ENCODE measurements at places on chromosomes 7 and 10. TPM values are rescaled to one million over a fixed set of nuclear protein-coding genes. Genes with fewer than 3 reads are reported as not detected.

DNA sequence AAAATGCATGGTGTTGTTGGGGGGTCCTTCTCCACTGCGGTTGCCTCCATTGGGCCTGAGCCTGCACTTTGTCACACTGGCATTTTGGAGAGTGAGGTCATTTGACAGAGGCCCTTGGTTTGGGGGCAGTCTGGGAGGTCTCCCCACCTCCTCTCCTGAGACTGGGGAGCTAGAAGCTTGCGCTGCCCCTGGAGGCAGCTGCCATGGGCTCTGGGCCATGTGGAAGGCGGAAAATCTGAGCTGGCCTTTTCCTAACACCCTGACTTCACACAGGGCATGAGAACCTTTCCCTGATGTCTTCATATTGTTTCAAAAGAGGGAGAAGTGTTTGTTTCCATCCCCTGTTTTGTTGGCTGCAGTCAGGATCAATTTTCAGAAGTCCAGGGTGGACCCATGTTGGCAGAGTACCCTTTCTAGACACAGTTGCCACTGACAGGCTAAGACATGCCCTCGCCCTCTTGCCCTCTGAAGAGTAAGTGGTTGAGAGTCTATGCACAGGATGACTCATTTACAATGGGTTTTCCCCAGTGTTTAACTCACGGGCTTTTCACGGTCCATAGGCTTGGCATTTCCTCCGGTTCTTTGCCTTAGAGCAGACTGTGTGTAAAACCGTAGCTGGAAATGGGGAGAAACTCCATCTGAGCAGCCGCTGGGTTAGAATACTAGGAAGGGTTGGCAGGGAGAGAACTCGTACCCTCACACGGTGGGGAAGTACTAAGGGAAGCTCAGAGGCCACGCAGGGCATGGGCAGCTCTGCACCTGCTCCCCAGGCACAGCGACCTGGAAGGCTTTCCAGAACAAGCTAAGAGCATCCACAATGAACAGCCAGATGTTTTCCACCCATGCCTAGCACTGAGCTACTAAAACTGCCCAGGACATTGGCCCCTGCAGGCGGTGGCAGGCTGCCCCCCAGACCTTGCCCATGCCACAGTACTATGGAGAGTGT lies 655.0 kb downstream of the SDK1 start:
- no peak for DNase-seq

DNA sequence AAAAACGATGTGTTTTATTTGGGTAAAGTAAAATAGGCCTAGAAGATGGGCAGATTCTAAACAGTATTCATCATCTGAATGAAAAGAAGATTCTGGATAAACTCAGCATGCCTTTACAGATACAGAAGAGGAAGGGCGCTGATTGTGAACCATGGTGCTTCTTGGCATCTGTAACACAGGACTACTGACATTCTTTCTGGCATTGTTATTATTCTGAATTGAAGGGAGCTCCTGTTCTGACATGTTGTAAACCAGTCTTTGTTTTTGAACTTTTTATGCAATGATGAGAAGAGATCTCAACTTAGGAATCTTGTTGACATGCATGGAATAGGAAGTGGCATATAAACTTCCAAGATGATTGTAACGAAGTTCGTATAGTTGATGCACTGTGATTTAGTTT lies 13.5 kb downstream of the RPA3 start:
- DNase-seq = no peak

GRCh38 chr7:483656-484355 lies 35.8 kb downstream of the PDGFA start:
- DNase-seq = no peak

GRCh38 chr10:20007426-20007825 lies 191.2 kb downstream of the PLXDC2 start:
- DNase-seq = no peak

DNA sequence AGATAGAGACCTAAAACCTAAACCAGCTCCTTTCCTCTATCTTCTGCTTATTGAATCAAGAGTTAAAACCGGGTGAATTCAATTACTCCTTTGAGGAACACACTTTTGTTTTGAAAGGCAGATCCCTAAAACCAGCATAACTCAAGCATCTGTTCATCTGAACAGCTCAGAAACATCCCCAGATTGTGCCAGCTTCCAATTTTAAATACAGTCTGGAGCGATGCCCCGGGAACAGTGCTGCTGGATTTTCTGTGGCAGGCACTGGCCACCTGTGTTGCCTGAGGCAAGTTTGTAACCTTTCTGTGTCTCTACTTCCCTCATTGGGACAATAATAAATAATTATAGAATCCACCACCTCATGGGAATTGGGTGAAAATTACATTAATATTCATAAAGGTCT lies 281.4 kb upstream of the NFE2L3 start:
- DNase-seq = no peak

PLEKHS1 gene
- not detected for total RNA-seq

CAMK2G gene
- 21.7 TPM for total RNA-seq

SEMA3A gene
- total RNA-seq = 37.9 TPM

Data from endodermal cell (in vitro differentiated cells).